ENCODE measurements at places on chromosomes 4 and X.

DNA sequence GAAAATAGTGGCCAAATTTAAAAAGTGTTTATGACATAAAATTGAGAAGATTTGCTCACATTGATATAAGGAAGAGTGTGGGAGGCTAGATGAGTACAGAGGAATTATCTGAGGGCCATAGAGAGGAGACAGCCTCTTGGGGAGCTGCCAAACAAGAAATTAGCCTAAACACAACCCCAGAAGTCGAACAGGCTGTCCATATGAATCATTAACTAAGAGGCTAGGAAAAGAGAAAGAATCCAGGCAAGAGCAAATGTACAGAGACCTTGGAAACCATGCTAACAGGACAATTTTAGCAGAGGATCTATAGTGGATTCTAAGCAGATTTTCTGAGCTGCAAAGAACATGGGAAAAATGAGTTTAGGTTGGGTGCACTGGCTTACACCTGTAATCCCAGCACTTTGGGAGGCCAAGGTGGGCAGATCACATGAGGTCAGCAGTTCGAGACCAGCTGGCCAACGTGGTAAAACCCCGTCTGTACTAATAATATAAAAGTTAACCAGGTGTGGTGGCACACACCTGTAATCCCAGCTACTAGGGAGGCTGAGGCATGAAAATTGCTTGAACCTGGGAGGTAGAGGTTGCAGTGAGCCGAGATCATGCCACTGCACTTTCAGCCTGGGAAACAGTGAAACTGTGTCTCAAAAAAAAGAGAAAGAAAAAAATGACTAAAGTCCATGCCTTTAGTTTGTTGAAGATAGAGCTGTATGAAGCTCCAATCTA is 76.1 kb downstream of the NWD2 start:
- no peak for DNase-seq

- no peak for DNase-seq
Measured at GRCh38 chr4:22801391-22801790, 108.7 kb downstream of the GBA3 start.

DNA sequence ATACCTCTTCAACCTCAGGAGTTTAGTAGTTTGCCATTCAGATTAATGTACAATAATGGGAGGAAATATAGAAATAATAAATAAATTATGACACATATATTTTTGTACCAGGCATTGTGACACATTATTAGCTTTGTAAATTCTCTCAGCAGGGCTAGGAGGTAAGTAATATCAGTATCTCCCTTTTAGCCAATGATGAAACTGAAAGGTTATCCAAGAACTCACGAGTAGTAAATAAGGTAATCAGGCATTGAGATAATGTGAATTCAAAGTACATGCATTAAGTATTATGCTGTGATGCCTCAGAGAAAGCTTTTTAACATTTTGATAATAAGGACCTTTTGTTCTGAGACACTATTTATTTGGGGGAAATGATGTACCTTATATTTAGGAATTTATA is 5.3 kb upstream of the ARAP2 start:
- DNase-seq = no peak

DNA sequence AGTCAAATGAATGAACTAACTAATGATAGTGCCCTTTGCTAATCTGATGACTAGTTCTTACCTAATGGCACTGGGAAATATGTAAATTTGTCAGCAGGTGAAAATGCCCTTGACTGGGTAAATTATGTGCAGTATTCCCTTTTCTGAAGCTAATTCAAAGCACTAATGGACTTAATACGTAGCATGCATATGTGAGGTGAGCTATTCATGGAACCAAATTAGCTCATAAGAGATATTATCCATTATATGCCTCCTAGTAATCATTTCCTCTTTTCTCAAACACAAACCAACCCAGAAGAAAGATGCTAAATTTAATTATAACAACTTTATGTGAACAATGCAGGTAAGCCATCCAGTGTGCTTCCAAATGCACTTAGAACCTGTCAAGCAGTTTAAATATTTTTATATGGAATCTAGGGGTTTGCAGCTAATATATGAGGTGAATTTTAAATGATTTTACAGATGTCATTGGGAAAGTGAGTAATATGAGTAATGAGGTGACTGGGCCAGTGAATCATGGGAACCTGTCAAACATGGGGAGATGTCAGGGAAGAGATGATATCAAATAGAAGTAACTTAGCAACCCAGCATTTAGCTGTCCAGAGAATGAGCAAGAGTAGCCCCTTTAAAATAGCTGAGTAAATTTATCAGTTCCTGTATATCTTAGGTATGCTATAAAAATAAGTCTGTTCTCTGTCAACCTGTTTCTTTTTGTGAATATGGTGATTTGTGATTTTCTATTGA is 315.0 kb downstream of the AFF2 start:
- DNase-seq = no peak

- no peak for DNase-seq
Measured at GRCh38 chr4:40912460-40913184, 162.9 kb downstream of the NSUN7 start.

GRCh38 chrX:63855896-63856295 is 70.9 kb upstream of the ARHGEF9 start:
- DNase-seq = no peak

DNA sequence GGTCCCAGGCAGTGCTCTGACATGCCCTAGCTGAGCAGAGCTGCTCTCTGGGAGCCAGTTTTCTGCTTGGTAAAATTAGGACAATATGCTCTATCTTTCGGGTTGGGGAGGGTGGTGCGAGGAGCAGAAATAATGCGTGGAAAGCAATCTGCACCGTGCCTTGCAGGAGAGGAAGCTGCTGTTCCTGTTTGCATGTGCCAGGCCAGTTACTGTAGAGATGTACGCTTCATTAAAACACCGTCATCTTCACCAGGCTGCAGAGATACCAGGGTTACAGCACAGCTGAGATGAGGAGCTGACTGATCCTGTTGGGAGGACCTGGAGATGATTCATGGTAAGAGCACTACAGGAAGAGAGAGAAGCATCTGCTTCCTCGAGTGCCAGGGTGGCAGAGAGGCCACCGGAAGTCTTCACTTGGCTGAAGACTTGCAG is 29.5 kb upstream of the IRF2 start:
- DNase-seq = no peak

DNA sequence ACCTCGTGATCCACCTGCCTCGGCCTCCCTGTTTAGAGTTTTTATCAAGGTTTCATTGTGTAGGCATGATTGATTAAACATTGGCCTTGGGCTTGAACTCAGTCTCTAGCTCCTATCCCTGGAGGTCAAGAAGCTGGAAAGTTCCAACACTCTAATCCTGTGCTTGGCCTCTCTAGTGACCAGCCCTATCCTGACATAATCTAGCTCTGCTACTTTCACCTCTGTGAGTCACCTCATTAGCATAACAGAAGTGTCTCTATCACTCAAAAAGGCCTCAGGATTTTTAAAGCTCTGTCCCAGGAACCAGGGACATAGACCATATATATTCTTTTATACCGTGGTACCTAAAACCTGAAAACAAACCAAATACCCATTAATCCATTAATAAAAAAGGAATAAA is 377.5 kb downstream of the CENPC start:
- DNase-seq = no peak

- DNase-seq = no peak
Measured at GRCh38 chr4:142278171-142278570, 567.9 kb downstream of the INPP4B start.

- no peak for DNase-seq
Measured at GRCh38 chr4:145644699-145645098, 25.5 kb downstream of the MMAA start.

- DNase-seq = no peak
Measured at GRCh38 chr4:139658586-139659382, 6.8 kb upstream of the MGST2 start.

GRCh38 chrX:133658293-133658911 is 243.1 kb upstream of the GPC4 start:
- DNase-seq = no peak

GRCh38 chr4:182931691-182932345 is 14.6 kb upstream of the DCTD start:
- no peak for DNase-seq

- DNase-seq = no peak
Measured at GRCh38 chrX:44342866-44343265, 606 bp downstream of the EFHC2 start.

DNA sequence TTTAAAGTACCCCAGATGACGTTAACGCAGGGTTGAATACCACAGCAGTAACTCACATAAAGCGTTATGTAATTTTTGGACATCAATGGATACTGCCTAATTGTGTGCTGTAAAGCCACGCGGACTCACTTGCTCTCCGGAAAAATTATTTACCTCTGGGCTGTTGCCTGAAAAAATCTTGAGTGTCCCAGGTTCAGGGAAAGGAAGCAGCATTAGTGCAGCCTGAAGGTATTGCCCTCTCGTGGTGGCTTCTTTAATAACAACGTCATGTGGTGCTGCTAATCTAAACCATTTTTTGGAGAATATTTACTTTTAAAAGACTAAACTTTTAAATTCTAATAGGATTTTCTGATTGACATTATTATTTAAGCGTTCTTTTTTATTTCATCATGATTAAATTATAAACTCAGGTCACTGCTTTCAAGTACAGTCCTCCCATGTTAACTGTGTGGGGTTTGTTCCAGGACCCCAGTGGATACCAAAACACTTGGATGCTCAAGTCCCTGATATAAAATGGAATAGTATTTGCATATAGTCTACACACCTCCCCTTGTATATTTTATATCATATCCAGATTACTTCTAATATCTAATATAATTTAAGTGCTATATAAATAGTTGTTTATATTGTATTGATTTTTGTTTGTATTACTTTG is 384.8 kb downstream of the FAM133A start:
- DNase-seq = no peak

DNA sequence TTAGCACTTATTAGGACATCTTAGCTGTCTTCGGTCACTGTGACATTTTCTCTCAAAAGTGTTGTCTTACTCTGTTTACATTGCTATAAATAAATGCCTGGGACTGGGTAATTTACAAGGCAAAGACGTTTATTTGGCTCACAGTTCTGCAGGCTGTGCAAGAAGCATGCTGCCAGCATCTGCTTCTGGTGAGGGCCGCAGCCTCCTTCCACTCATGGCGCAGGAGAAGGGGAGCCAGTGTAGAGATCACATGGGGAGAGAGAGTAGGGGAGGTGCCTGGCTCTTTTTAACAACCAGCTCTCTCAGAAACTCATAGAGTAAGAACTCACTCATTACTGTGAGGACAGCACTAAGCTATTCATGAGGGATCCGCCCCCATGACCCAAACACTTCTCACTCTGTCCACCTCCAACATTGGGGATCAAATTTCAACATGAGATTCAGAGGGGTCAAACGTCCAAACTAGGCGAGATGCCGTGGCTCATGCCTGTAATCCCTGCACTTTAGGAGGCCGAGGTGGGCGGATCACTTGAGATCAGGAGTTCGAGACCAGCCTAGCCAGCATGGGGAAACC is 43.5 kb upstream of the HERC6 start:
- DNase-seq = no peak

- no peak for DNase-seq
Measured at GRCh38 chr4:26150948-26151347, 169.9 kb upstream of the RBPJ start.

GRCh38 chr4:9936129-9936644 is 85.1 kb downstream of the SLC2A9 start:
- no peak for DNase-seq

DNA sequence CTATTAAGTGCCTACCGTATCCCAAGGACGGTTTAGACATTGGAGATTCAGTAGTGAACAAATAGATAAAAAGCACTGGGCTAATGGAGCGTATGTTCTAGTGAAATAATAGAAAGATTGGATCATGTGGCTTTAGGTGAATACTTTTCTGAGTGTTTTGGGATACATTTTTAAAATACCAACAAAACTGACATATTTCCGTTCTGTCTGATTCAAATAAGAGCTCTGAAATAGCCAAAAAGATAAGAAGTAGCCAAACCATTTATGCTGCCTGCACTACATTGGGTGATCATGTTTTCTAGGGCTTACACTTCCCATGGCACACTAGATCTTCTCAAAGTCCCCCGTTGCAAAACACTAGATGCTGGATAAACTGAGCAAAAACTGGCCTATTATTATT is 14.2 kb downstream of the IGFBP7 start:
- DNase-seq = no peak

DNA sequence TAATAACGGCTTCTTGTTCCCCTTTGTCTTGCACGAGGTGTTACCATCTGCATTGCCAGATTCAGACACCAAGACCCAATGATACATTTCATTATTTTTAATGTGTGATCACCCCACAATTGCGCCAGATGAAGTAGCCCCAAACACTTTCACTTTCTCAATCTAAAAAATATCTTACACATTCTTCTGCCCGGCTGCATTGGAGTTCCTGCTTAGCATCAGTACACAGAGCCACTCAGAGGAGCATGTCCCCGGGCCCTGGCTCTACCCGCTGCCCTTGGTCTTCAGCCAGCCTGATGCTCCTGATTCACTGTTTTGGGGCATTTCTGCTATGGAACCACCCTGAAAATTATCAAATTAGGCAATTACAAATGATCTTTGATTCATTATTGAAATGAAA is 66.0 kb upstream of the TENM3 start:
- DNase-seq = no peak

DNA sequence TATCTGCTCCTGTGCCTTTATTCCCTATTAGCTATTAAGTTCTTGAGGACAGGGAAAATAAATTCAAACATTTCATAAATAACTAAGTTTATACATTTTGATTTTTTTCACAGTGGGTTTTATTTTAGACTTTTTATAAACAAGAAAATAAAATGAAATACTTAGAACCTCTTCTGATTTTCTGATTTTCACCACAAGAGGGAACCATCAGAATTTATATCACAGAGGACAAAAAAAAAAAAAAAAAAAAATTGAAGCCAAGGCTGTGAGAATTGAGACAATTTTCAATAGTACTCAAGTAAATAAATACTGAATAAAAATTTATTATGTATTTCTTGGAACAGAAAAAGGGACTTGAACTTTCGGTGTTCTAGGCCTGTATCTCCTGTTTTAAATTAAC is 288.1 kb downstream of the SH3BGRL start:
- DNase-seq = no peak

DNA sequence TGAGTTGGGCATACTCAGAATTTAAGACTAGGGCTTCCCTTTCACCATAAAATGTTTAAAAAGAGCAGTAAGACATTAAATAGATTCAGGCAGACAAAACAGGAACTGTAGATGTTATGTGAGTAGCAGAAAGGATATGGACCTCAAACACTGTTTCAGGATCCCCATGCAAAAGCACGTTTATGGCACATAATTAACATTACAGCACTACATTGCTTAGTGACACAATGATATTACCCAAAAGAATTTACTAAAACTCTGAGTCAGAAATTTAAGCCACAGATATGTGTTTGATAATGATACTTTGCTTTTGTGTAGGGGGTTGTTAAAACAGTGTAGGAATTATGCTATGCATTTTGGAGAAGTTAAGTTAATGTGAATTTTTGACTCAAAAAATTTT is 266.3 kb downstream of the PDGFC start:
- no peak for DNase-seq

GRCh38 chr4:73197220-73197619 is 61.4 kb downstream of the ANKRD17 start:
- DNase-seq = no peak

Data from activated T-helper 1 cell treated with Interleukin-2 at 50 U/mL for 16 hours (primary cell).